Kidney (tissue), 22 donors: ENCODE measurements at places on chromosomes 6 and 20. TPM values are rescaled to one million over a fixed set of nuclear protein-coding genes. Genes with fewer than 3 reads are reported as not detected.

- DNase-seq, result no peak
- H3K27ac ChIP-seq, result no peak overlapping the region
- no peaks in the 10 kb centered on the region for H3K27me3 ChIP-seq
Measured at GRCh38 chr20:4512891-4513550, 208.7 kb upstream of the PRND start.

DNA sequence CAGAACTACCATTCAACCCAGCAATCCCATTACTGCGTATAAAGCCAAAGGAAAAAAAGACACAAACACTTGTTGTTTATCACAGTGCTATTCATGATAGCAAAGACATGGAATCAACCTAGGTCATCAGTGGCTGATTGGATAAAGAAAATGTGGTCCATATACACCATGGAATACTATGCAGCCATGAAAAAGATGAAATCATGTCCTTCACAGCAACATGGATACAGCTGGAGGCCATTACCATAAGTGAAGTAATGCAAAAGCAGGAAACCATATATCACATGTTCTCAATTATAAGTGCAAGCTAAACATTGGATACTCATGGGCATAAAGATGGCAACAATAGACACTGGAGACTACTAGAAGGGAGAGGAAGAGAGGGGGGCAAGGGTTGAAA is 299.6 kb downstream of the ADGRG6 start:
- H3K27ac ChIP-seq, result no peak overlapping the region
- H3K27me3 ChIP-seq, result no peaks in the 10 kb centered on the region
- H3K36me3 ChIP-seq, result no peaks in the 10 kb centered on the region
- no peak for DNase-seq
- no peak overlapping the region for H3K4me3 ChIP-seq

- peak; percentile 71 for DNase-seq
- no peaks in the 10 kb centered on the region for H3K4me1 ChIP-seq
- H3K4me3 ChIP-seq, result peak overlapping the region; percentile 34
- H3K27me3 ChIP-seq, result no peaks in the 10 kb centered on the region
- H3K36me3 ChIP-seq, result no peaks in the 10 kb centered on the region
- H3K27ac ChIP-seq, result peak overlapping the region; percentile 81
Measured at GRCh38 chr6:33018904-33019303, 9.5 kb upstream of the HLA-DOA start.

DNA sequence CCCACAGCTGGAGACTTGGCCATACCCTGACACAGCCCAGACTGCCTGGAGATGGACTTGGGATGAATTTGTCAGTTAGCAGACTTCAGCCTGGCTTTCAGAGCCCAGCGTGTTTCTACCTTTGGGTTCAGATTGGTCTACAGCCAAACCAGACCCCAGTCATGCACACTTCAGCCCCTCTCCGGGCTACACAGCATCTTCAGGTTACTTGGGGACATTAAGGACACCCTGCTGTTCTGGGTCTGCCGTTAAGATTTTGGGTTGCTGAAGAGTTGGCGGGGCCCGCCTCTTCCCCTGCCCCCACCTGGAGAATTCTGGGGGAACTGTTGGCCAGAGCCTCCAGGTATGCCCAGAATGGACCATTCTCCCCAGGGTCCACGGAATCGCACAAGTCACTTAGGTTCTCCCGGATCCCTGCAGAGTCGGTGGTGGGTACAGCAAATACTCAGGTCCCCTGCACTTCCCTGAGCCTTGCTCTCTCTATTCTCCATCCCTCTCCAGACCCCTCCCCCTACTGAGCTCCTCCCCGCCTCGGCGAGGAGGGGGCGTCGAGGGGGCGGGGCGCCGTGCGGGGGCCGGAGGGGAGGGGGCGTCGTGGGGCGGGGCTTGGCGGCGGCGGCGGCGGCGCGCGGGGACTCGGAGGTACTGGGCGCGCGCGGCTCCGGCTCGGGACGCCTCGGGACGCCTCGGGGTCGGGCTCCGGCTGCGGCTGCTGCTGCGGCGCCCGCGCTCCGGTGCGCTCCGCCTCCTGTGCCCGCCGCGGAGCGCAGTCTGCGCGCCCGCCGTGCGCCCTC is at the start of gene PTK7:
Gene PTK7, plus strand, starts transcription at position 645 of the 794 bp plus-strand sequence. CDS start 175 bp downstream, outside the sequence.
- H3K4me3 ChIP-seq, result peak within 1 kb of the TSS; percentile 65
- peak; percentile 90 for DNase-seq
- H3K36me3 ChIP-seq, result peaks cover 8% of the 10 kb centered on the region

- H3K4me1 ChIP-seq, result no peaks in the 10 kb centered on the region
- no peak overlapping the region for H3K27ac ChIP-seq
- no peak overlapping the region for H3K4me3 ChIP-seq
- no peak for DNase-seq
Measured at GRCh38 chr6:144619966-144620365, 334.8 kb downstream of the UTRN start.

CFB gene
- total RNA-seq, result 200 TPM
